ENCODE measurements at places on chromosomes 7 and 10. TPM values are rescaled to one million over a fixed set of nuclear protein-coding genes. Genes with fewer than 3 reads are reported as not detected.

ITGB8 gene
- not detected for total RNA-seq

HTR5A gene
- not detected for total RNA-seq

SLC26A3 gene
- not detected for total RNA-seq

AKR1D1 gene
- total RNA-seq: not detected

GIMAP6 gene
- total RNA-seq: 38.7 TPM

CALCR gene
- not detected for total RNA-seq

DNA sequence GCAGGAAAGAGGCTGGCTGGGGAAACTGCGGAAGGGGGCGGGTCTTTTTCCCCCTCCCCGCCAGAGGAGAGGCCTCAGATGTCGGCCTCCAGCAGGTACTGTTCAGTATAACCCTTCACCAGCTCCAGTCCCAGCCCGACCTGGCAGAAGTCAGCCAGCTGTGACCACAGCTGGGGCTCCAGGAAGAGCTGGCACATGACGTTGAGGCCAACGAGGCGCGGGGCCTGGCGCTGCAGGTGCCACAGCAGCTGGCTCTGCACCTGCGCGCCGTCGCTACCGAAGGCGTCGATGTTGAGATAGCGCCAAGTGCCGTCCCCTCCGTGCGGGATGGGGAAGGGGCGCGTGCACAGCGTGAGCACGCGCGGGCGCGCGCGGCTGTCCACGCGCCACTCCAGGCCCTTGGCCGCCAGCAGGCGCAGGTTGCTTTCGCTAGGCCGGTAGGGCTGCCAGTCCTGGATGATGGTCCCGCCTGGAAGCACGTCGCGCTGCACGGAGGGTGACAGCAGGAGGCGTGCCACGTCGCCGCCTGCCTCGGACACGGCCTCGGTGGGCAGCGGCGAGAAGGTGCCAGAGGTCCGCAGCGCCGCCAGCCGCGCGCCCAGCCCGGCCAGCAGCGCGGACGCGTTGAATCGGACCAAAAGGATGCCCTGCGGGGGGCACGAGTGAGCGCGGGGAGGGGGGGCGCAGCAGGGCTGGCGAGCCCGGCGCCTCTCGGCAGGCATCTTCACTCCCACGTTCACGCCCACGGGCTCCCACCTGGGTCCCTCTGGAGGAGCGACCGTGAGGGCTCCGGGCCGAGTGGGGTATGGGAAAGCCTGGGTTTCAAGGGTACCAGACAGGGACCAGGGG is 6.9 kb upstream of the VGF start:
- peak overlapping the region; percentile 65 for H3K27ac ChIP-seq
- DNase-seq: no peak
- peak overlapping the region; percentile 26 for H3K4me3 ChIP-seq
- peaks cover 53% of the 10 kb centered on the region for H3K4me1 ChIP-seq

DNA sequence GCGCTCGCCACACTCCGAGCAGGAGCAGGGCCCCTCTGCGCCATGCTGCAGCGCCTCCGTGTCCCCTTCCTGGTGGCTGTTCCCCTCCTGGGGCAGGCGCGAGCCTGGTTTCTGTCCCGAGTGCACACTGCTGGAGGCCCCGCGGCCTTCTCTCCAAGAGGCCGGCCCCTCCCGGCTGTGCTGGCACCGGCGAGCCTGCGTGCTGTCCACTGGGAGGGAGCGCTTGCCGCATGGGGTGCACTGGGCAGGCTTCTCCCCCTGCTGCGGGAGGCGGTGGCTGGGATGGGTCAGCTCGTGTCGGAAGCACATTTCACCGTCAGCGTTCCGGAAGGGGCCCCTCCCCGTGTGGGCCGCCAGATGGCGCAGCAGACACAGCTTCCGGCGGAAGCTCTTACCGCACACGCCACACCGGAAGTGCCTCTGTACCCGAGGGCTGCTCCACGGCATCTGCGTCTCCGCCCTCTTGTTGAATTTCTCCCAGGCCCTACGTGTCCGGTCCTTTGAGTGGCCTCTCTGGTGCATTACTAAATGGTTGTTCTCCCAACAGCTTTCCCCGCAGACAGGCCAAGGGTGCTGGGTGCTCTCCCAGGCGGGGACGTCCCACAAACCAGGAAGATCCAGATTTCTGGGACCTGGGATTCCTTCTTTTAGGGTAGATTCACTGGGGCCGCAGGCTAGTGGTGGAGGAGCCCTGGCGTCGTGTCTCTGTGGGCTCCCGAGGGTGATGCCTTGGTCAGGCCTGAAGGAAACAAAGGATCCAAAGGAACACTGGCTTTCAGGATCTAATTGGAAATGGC is 18.7 kb downstream of the ZNF786 start:
- no peaks in the 10 kb centered on the region for H3K27me3 ChIP-seq
- peak overlapping the region; percentile 40 for H3K27ac ChIP-seq
- H3K4me3 ChIP-seq: peak overlapping the region; percentile 49
- peak; percentile 34 for DNase-seq
- H3K4me1 ChIP-seq: peaks cover 8% of the 10 kb centered on the region

- peak; percentile 98 for DNase-seq
- H3K36me3 ChIP-seq: peaks cover 9% of the 10 kb centered on the region
- peaks cover 33% of the 10 kb centered on the region for H3K4me1 ChIP-seq
- peak overlapping the region; percentile 94 for H3K4me3 ChIP-seq
- no peaks in the 10 kb centered on the region for H3K27me3 ChIP-seq
These were observed 23.0 kb downstream of the ZNF783 start for GRCh38 chr7:149284850-149285585.

- H3K27me3 ChIP-seq: peaks cover 12% of the 10 kb centered on the region
- no peak overlapping the region for H3K27ac ChIP-seq
- H3K36me3 ChIP-seq: no peaks in the 10 kb centered on the region
- no peaks in the 10 kb centered on the region for H3K4me1 ChIP-seq
- no peak overlapping the region for H3K4me3 ChIP-seq
These were observed 184.6 kb downstream of the JCAD start for GRCh38 chr10:29874606-29875269.

DNA sequence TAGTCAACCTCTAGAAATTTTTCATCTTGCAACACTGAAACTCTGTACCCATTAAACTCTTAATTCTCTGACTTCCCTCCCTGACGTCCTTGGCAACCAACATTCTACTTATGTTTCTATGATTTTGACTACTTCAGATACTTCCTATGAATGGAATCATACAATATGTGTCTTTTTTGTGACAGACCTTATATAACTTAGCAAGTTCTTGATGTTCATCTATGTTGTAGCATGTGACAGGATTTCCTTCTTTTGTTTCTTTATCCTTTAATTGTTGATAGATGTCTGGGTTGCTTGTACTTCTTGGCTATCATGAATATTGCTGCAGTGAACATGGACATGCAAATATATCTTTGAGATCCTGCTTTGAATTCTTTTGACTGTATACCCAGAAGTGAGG is 240.8 kb downstream of the ADK start:
- no peak overlapping the region for H3K4me3 ChIP-seq
- peaks cover 5% of the 10 kb centered on the region for H3K4me1 ChIP-seq
- no peak for DNase-seq
- H3K36me3 ChIP-seq: peaks cover 6% of the 10 kb centered on the region
- H3K27me3 ChIP-seq: no peaks in the 10 kb centered on the region

DNA sequence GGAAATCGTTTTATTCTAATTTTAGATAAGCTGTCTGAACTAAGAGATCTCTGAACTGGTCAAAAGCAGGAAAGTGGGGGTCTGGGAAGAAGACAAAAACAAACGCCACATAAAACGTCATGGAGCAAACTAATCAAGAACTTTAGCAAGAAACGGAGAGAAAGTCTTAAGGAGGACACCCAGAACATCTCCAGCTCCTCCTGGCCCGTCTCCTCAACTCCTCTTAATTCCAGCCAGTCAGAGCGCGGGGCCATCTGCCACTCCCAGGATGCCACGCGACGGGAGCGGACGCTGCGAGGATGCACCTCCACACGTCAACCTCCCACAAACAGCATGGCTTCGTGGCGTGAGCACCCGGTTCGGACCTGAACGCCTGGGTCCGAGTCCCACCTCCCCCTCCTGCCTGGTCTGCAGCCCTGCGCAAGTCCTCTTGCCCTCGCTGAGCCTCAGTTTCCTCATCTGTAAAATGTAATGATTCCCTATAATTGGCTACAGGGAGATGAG is 598 bp downstream of the MMS19 start:
- peaks cover 30% of the 10 kb centered on the region for H3K27me3 ChIP-seq
- peak overlapping the region; percentile 99 for H3K27ac ChIP-seq
- peaks cover 47% of the 10 kb centered on the region for H3K4me1 ChIP-seq

DNA sequence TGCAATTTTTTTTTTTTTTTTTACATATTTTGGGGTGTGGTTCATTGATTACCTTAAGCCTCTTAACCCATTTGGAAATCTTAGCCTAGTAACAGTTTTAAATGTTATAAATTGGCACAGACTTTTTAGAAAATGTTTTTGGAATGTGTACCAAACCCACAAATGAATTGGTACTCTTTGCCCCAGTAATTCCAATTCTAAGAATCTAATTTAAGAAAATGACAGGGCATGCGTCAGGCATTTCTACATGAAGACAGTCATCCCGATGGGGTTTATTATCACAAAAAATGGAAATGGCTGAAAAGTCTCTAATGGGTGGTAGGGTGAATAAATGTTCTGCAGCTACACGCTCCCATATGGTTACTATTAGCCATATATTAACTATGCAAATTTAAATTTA is 54.9 kb downstream of the ITIH5 start:
- H3K36me3 ChIP-seq: no peaks in the 10 kb centered on the region
- H3K4me1 ChIP-seq: no peaks in the 10 kb centered on the region
- no peak for DNase-seq
- H3K27me3 ChIP-seq: peaks cover 11% of the 10 kb centered on the region

- H3K4me3 ChIP-seq: no peak overlapping the region
- H3K27ac ChIP-seq: no peak overlapping the region
- H3K4me1 ChIP-seq: peaks cover 5% of the 10 kb centered on the region
- no peak for DNase-seq
These were observed 50.0 kb downstream of the LYZL2 start for GRCh38 chr10:30579574-30579973.

DNA sequence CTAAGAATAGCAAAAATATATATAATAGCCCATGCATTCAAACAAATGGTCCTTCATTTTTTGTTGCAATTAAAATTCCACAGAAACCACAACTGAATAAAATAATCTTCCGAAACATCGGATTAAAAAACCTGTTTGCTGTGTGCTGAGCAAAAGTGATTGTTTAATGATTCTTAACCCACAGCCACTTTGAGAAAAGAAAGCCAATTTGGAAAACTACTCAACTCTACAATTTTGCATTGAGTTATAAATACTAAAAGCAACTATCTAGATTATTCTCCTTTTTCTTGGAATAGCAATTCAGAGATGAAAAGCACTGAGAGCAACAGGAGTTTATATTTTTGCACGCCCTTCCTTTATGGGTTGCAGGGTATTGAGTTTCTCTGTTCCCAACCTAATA is 8.0 kb downstream of the ADRB1 start:
- H3K27me3 ChIP-seq: peaks cover 67% of the 10 kb centered on the region
- H3K4me1 ChIP-seq: no peaks in the 10 kb centered on the region
- no peaks in the 10 kb centered on the region for H3K36me3 ChIP-seq
- DNase-seq: no peak
- H3K27ac ChIP-seq: no peak overlapping the region

DNA sequence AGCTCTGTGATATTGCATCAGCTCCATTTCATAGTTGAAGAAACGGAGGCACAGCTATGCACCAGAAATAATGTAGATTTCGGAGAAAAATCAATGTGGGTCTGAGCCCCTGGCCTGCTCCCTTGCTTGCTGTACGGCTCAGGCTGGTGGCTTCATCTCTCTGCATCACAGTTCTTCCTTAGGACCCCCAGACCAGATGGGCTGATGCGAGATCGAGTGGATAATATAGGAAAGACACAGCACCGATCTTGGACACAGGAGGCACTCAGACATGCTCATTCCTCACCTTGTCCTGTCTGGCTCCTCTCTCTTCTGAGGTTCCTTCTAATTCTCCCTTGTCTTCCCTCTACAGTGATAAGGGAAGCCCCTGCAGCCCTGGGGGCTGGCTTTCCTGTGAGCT is 365.9 kb upstream of the ZMIZ1 start:
- peaks cover 2% of the 10 kb centered on the region for H3K27me3 ChIP-seq
- DNase-seq: no peak
- no peak overlapping the region for H3K27ac ChIP-seq
- H3K36me3 ChIP-seq: no peaks in the 10 kb centered on the region
- H3K4me1 ChIP-seq: no peaks in the 10 kb centered on the region

GRCh38 chr10:130924138-130924819 is 387.2 kb downstream of the TCERG1L start:
- H3K4me1 ChIP-seq: no peaks in the 10 kb centered on the region
- H3K36me3 ChIP-seq: no peaks in the 10 kb centered on the region
- H3K4me3 ChIP-seq: no peak overlapping the region
- DNase-seq: no peak

DNA sequence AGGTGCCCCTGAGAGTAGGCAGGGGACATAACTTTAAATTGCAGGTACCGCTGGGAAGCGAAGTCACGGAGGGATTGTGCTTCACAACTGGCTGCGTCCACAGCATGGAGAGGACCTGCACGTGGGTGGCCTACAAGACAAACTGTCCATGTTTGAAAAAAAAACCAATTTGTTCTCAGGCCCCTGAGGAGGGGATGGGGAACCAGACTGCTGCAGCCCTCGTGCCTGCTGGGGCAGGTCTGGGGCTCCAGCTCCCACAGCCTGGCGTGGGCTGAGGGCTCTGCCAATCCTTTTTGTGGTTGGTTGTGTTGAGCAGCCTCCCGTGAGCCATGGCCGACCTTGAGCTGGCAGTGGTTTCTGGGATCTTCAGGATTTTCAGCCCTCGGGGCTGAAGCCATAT is 9.7 kb downstream of the SFRP5 start:
- H3K36me3 ChIP-seq: peaks cover 20% of the 10 kb centered on the region
- no peak overlapping the region for H3K4me3 ChIP-seq
- no peaks in the 10 kb centered on the region for H3K4me1 ChIP-seq
- DNase-seq: no peak
- no peak overlapping the region for H3K27ac ChIP-seq
- H3K27me3 ChIP-seq: no peaks in the 10 kb centered on the region

GRCh38 chr7:112360681-112361080 is 89.6 kb upstream of the IFRD1 start:
- DNase-seq: no peak
- H3K4me1 ChIP-seq: no peaks in the 10 kb centered on the region
- no peak overlapping the region for H3K4me3 ChIP-seq
- H3K36me3 ChIP-seq: no peaks in the 10 kb centered on the region
- H3K27me3 ChIP-seq: peaks cover 6% of the 10 kb centered on the region

DNA sequence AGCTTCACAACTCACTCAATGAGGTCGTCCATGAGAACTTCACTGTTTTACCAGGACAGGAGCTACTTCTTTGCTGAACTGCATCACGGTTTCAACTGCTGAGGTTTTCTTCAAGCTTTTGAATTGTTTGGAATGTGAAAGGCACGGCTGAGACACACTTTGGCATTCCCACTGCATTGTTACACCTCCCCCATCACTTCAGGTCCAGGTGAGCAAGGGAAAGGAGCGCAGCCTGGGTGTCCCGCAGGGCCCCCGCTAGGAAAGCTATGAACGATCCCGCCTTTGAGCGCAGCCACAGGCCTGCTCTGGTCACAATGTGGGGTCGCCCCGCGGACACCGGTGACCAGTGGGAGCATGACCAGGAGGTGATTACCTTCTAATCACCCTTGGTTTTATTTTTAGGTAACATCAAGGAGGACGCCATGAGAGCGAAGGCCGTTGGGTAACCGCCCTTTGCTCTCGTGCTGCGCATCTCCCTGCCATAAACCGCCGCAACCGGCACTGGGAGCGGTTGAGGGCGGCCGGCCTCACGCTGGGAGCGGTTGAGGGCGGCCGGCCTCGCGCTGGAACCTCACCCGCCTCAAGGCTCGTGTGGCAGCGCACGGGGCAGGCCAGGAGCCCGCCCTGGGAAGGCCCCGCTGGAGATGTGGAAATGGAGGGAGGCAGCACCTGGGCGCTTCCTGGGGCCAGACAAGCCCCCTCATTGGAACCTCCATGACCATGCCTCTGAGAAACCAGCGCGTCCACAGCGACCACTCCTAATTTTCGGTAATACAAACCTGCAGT is 50.9 kb upstream of the SGMS1 start:
- H3K4me3 ChIP-seq: no peak overlapping the region
- H3K27me3 ChIP-seq: peaks cover 7% of the 10 kb centered on the region
- no peak overlapping the region for H3K27ac ChIP-seq
- peaks cover 19% of the 10 kb centered on the region for H3K36me3 ChIP-seq
- H3K4me1 ChIP-seq: peaks cover 32% of the 10 kb centered on the region
